Fibroblast of skin of left biceps (primary cell): ENCODE measurements at places on chromosomes 5 and 9.

DNA sequence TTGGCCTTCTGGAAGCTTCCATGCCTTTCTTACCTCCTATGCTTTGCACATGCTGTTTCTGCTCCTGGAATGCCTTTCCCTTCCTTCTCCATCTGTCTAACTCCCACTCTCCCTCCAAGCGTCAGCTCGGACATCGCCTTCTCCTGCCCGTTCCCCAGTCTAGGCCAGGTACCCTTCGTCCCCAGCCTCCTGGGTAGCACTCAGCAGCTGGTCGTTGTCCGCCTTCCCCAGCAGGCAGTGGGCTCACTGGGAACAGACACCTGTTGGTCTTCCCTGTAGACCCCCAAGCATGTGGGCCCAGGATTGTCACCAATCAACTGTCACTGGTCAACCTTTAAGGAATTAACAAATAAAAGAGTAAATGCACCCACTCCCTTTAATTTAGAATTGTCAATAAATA is 202.2 kb downstream of the RGS3 start:
- no peak for DNase-seq

DNA sequence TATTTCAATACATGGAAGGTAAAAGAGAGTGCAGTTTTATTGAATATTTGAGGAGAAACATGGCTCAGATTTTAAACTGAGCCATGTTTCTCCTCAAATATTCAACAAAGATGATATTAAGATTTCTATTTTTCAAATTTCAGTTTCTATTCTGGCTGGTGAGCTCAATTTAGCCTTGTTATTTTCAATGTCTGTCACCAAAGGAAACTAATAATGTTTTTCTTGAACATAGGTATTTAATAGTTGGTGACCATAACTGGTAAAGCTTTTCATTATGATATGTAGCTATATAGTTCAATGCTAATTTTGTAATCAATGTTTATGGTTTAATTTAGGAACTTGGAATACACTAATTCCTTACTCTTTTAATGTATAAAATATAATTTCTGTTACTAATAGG is 177.4 kb downstream of the FER start:
- no peak for DNase-seq

DNA sequence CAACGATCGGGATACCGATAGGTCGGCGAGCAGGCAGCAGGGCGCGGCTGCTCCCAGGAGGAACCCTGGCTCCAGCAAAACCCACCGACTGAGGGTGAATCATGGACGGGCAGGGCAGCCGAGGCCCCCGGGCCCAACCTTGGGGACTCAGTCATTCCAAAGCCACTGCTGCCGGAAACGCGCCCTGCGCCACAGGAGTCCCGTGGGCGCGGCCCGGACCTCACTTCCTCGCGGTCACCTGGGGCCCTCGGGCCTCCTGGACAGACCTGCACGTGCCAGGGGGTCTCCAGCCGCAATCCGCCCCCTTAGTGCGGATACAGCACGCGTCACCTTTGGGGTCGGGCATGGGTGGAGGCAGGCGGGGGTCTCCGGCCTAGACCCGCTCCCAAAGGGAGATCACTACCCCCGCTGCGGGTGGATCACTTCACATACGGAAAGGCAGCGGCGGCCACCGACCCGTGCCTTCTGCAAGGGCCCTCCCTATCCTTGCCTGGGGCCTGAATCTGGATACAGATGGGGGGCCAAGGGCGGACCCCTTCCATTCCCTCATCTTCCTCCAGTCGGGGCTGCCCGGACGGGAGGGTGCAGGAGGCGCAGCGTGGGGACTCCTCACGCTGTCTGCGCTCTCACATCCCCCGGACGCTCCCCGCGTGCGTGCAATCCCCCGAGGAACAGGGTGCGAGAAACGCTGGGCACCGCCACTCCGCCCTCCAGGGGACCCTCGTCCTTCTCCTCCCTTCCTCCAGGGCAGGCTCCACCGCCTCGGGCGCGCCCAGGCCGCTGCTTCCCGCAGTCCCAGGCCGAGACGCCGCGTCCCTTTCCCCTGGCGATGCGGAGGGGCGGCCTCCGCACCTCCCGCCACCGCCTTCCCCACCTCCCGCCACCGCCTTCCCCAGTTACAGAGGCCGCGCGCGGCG is 586 bp downstream of the TXN start:
- DNase-seq, result no peak

- DNase-seq, result no peak
Measured at GRCh38 chr9:96015876-96016686, 140.6 kb downstream of the ERCC6L2 start.

DNA sequence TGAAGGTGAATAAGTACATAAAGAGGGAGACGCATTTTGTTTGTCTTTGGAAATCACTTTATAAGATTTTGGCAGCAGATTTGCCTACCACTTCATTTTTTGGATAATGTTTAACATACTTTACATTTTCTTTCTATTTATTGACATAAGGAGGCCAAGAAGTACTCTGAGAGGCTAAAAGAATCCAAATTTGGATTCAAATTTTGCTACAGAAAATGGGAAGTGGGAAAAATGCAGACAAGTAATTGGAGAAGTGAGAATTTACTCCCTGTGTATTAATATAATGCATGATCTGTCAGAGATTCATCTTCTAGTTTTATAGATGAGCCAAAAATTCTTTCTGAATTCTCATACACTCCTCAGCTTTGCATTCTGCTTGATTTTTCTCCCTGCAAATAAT is 411.2 kb upstream of the CTNND2 start:
- DNase-seq, result no peak

GRCh38 chr5:152274224-152274623 is 130.9 kb downstream of the NMUR2 start:
- DNase-seq, result no peak

DNA sequence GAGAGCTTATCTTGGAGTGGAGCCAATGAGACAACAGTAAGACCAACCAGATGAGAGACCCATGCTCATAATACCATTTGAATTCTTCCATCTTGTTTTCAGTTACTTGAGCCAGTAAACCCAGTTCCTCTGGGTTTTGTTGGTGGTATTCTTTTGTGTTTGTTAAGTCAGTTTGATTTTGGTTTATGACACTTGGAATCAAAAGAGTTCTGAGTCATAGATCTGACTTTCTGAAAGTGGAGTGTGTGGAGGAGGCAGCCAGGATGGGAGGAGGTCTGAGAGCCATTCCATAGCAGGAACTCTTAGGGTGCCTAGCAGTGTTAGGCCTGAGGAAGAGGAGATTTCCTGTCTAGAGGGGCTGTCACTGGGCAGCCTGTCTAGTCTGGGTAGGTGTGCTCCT is 24.6 kb upstream of the PANK3 start:
- no peak for DNase-seq
